ENCODE measurements at places on chromosomes 13 and 19.

DNA sequence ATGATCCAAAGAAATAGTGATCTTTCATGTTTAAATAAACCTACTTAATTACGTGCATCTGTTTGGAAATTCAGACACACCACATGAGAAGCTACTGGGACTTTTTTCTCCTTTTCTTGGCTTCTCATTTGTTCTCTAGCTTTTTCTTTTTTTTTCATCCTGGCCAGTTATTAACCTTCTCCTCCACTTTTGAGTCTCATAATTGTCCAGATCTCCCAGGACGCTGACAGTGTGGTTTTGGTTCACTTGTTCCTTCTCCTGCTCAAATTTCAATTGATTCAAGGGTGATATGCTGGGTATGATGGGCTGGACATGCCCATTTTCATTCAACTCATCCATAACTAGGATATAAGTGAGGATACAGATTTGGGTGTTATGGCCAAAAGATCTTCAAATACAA, 152.3 kb downstream of the TM9SF2 start:
- DNase-seq = no peak

GRCh38 chr13:97999653-98000052, 46.2 kb downstream of the IPO5 start:
- no peak for DNase-seq

- no peak for DNase-seq
Observed at GRCh38 chr19:34834472-34835061, 61.6 kb upstream of the ZNF599 start.

DNA sequence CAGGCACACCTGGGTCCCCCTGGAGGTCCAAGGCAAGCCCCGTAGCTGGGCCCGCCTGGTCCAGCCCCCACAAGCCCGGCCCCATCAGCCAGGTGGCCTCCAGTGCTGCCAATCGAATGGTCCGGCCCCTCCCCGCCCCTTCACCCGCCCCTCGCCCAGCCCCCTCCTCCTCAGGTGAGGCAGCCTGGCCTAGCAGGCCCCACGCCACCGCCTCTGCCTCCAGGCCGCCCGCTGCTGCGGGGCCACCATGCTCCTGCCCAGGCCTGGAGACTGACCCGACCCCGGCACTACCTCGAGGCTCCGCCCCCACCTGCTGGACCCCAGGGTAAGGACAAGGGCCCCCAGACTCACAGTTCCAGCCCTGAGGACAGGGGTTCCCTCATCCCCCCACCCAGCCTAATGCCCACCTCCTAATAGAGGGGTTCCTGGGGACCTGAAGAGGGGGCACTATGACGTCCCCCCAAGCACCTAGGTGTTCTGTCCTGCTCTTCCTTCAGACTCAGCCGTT, at the start of gene HPN:
HPN (plus strand) TSS at position 174 of the 508 bp plus-strand sequence. CDS start 786 bp downstream, outside the sequence.
- no peak for DNase-seq

DNA sequence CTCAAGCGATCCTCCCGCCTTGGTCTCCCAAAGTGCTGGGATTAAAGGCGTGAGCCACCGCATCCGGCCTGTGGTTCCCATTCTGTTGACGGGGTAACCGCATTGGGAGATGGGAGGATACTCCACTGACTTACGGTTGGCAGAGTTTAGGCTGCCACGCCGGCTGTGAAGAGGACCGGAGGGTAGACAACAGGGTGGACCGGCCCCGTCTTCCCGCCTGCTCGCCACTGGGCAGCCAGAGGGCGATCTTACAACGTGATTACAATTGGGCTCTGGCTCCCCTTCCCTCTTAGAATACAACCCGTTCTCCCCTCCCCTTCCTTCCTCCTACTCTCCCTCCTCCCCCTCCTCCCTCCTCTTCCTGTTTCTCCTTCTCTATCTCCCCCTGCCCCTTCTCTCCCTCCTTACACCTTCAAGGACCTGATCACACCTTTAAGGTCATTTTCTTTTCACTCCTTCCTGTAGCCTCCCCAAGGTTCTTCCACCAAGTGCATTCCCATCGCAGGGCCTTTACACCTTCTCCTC, 957 bp upstream of the CCDC194 start:
- no peak for DNase-seq

- DNase-seq = no peak
Observed at GRCh38 chr13:84032116-84032515, 149.8 kb upstream of the SLITRK1 start.

- peak; percentile 67 for DNase-seq
Observed at GRCh38 chr19:10419646-10420443, 493 bp upstream of the PDE4A start.

DNA sequence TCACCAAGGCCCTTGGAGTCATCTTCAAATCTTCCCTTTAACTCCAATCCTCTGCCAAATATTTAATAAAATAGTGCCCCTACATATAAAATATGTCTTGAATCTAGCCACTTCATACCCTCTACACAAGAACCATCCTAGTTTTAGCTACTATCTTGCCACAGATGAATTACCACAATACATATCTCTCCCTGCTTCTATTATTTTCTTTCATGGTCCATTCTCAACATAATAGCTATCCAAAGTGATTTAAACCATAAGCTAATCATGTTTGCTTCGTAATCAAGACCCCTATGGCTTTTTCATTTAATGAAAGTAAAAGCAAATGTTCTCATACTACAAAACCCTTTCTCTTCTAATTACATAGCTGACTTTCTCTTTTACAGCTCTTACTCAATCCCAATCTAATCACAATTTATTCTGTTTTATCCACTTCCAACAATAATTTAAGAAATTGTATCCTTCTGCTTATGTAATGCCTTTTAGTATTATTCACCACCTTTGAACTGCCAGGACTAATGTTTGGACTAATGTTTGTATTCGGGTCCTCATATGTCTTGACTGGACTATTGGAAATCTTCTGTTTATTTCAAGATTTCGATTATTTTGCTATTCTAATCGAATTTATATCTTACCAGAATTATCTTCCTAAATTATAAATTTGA, 412.0 kb downstream of the SLITRK1 start:
- no peak for DNase-seq

GRCh38 chr13:89502286-89502685, 1831.1 kb downstream of the SLITRK5 start:
- DNase-seq = no peak

- no peak for DNase-seq
Observed at GRCh38 chr13:113763254-113763653, 4.2 kb downstream of the TMEM255B start.

GRCh38 chr19:17135001-17135853, 59.6 kb downstream of the MYO9B start:
- peak; percentile 47 for DNase-seq

DNA sequence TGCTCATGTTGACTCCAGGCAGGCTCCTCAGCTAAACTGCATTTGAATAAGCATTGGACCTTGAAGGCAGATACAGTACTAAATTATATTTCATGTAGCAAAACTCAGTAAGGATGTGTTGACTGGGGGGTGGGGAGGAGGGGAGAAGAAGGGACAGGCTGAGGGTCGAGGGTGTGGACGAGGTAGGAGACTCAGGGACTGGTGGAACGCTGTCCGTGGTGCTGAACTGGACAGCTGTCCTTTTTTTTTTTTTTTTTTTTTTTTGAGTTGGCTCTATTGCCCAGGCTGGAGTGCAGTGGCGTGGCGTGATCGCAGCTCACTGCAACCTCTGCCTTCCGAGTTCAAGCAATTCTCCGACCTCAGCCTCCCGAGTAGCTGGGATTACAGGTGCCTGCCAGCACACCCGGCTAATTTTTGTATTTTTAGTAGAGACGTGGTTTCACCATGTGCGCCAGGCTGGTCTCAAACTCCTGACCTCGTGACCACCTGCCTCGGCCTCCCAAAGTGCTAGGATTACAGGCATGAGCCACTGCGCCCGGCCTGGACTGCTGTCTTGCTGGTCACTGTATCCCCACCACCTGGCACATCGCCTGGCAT, 33.2 kb upstream of the CASP14 start:
- DNase-seq = no peak

DNA sequence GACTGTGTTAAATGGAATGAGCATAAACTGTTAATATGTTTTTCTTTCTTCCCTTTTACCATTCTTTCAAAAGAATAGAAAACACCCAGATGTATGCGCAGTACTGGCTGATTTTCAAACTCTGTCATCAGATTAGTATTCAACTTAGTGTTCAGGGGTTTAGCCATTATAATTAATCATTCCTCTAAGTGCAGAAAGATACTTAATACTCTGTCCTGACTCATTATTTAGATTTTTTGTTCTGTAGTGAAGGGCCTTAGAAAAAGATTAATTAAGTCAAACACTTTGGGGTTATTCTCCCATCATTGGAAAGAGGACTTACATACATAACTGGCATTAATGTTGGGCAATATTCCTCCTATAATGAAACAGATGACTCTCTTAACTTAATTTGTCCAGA, 1316.7 kb upstream of the SLC10A2 start:
- DNase-seq = no peak

GRCh38 chr19:57241176-57241575, 744 bp downstream of the ZNF805 start:
- no peak for DNase-seq

- no peak for DNase-seq
Observed at GRCh38 chr13:95535243-95535642, 17.3 kb upstream of the CLDN10 start.

- peak; percentile 53 for DNase-seq
Observed at GRCh38 chr19:55643003-55643886, at the start of gene ZNF581. ZNF581 (plus strand) TSS chr19:55643649; CDS start chr19:55644572, 923 bp downstream.

GRCh38 chr19:9362905-9363304, at the start of gene ZNF177:
ZNF177 (plus strand) TSS chr19:9363013; CDS start chr19:9378312, 15,299 bp downstream.
- DNase-seq = no peak

DNA sequence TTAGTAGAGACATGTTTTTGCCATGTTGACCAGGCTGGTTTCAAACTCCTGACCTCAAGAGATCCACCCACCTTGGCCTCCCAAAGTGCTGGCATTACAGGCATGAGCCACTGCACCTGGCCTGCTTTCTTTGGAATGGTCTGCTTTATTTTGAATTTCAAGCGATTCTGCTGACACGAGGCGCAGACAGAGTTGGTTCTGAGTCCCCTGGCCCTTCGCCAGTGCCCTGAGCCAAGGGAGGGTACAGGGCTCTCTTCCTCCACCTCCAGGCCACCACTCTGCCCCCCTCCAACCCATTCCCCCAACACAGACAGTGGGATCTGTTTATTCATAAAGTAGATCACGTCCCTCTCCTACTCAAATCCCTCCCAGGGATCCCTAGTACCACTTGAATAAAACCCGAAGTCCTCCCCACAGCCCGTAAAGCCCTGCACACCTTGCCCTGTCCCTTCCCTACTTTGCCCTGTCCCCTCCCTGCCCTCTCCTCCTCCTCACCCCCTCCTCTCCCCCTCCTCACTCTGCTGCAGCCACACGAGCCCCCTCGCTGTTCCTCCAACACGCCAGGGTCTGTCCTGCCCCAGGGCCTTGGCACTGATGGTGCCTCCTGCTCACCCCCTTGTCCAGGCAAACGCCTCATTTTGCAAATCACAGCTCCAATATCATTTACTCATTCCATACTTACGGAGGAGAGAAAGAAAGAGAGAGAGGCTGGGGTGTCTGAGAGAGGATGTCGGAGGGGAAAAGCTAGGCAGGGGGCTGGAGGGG, 22.4 kb downstream of the ZNRF4 start:
- no peak for DNase-seq
